Stimulated activated CD4-positive, alpha-beta T cell treated with anti-CD3 and anti-CD28 coated beads, Interleukin-4, amount 100 ng/mL, for 24 hours (primary cell): ENCODE measurements at places on chromosomes 11 and 22.

DNA sequence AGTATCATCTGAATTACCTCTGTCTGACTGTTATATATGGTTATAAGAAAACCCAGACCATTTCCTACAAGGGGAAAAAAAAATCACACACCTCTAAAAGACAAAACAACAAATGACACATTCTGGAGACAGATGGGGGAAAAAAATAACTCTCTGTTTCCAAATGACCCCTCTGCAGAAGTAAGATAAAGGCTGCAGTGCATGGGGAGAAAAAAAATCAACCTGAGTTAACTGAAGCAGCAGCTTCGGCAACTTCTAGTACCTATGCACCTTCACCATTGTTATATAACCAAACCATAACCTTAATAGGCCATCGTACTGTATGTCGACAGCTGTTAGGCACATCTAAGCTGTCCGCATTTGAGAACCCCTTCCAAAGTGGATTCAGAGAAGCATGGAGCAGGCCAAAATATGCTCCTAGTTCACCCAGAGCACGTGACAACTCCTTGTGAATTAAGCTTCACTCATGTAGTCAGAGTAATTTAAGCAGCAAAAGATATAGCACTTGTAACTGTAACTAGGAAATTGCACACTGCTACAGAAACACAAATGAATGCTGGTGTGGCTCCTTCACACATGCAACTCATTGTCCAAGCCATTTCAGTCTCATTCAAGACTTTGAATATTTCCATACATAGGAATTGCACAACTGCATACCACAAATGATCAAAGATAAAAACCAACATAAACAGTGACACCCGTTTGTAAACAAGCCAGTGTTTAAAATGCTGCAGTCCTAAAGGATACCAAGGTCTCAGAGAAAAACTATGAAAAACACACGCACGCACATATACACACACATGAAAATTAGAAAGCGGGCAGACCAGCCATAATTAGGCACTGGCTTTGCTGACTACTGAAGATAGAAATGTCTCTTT lies 2.7 kb downstream of the SIK3 start:
- no peak for DNase-seq

DNA sequence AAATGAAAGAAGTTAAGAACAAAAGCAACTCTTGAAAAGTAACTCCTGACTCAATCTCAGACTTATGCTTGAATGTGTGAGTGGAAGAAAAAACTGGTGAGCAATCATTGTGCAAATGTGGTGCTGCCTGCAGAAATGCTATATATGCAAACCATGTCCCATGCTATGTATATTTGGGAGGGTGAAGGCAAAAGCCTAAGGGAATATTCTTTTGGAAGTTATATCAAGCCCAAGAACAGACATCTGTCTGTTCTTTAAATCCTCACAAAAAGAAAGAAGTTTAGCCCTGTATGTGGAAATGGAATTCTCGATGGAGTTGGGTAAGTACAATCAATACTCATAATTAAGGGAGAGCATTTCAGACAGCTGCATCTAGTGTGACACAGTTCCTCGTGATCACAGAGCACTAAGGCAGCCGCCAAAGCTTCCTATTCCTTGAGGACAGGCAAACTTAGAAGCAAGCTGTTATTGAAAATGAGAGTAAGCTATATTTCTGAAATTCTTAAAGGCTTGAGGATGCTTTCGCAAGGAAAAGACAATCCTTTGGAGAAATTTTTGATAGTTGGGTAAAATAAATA lies 406.5 kb upstream of the CHORDC1 start:
- DNase-seq: no peak

GRCh38 chr22:20786048-20786447 lies 12.1 kb downstream of the SERPIND1 start:
- no peak for DNase-seq

- DNase-seq: no peak
These were observed 112.7 kb downstream of the FAR1 start for GRCh38 chr11:13781153-13781552.

GRCh38 chr11:64872790-64873488 lies 5.5 kb downstream of the EHD1 start:
- no peak for DNase-seq
